CD4-positive, alpha-beta T cell (primary cell): ENCODE measurements at places on chromosomes 5 and 9.

GRCh38 chr9:133916159-133916541, 76.0 kb downstream of the VAV2 start:
- no peak for DNase-seq

DNA sequence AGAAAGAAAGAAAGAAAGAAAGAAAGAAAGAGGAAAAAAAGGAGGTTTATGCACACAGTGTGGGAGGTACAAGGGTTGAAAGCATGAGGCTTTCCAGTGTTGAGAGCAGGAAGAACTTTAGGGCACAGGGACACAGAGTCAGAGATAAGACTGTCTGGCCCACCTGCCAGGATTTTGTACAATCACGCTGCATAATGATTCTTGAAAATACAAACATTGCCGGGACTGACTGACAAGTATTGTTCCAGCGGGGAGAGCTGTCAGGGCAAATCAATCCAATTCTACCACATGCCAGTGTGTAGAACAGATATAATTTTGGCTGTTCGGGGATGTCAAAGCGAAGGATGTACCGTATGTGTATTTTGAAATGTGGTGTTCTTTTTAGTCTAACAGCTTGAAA, 254.7 kb downstream of the NTRK2 start:
- no peak for DNase-seq

GRCh38 chr9:125466411-125466810, 204.8 kb downstream of the GAPVD1 start:
- DNase-seq, result no peak

DNA sequence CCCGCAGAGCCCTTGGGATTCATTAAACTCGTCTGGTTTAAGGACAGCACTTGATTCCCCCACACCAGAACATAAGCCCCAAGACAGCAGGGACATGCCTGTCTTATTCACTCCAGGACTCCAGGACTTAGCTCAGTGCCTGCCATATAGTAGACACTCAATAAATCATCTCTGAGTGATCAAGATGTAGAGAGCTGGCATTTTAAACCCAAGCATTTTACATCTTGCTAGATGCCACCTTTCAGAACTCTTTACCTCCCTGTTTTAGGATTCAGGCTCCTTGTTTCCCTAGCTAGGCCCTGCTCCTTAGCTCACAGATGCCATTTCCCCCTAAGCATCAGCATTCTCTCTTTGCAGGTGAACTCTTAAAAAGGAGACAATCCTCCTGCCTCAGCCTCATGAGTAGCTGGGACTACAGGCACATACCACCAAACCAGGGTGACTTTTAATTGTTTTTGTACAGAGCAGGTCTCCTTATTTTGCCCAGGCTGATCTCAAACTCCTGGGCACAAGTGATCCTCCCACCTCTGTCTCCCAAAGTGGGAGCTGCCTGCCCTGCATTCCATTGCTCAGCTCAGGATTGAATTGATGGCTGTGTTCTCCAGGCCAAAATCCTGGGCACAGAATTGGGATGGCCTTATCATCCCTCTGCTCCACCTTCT, 32.0 kb upstream of the CPEB4 start:
- DNase-seq, result no peak

- no peak for DNase-seq
Observed at GRCh38 chr9:87436716-87437115, 61.0 kb upstream of the DAPK1 start.
